NCI-H1417 (cell line): ENCODE measurements at places on chromosomes 13 and 19.

- no peak for DNase-seq
Measured at GRCh38 chr19:50972795-50973376, 3.5 kb upstream of the KLK6 start.

- no peak for DNase-seq
Measured at GRCh38 chr19:29503785-29504184, 22.0 kb upstream of the VSTM2B start.

- DNase-seq, result no peak
Measured at GRCh38 chr13:83265279-83265678, 617.0 kb downstream of the SLITRK1 start.

DNA sequence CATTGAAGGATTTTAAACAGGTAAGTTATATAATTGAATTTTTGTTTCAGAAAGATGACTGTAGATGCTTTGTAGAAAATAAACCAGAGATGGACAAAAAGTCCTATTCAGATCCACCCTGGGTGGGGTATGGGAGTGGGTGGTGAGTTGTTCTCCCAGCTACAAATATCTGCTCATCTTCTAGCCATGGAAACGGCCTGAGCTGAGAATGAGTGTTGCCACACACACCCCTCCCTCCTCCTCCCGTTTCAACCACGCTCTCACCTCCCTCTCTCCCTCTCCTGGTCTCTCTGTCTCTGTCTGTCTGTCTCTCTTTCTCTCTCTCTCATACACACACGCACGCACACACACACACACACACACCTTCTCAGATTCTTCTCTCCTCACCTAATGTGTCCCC, 26.4 kb downstream of the SERTM1 start:
- DNase-seq, result no peak

- DNase-seq, result no peak
Measured at GRCh38 chr13:110676595-110677587, 29.0 kb downstream of the CARS2 start.

GRCh38 chr13:19573120-19573716, 11.9 kb upstream of the TPTE2 start:
- DNase-seq, result no peak

- no peak for DNase-seq
Measured at GRCh38 chr13:110197026-110197425, 109.9 kb downstream of the COL4A1 start.

GRCh38 chr19:46482631-46483030, 11.3 kb upstream of the PNMA8A start:
- DNase-seq, result no peak

GRCh38 chr19:13938301-13939064, at the start of gene PODNL1:
PODNL1 (minus strand) TSS chr19:13938417; CDS start chr19:13938181, 236 bp downstream.
- no peak for DNase-seq

- no peak for DNase-seq
Measured at GRCh38 chr13:99805361-99805760, 166.2 kb downstream of the ZIC5 start.

DNA sequence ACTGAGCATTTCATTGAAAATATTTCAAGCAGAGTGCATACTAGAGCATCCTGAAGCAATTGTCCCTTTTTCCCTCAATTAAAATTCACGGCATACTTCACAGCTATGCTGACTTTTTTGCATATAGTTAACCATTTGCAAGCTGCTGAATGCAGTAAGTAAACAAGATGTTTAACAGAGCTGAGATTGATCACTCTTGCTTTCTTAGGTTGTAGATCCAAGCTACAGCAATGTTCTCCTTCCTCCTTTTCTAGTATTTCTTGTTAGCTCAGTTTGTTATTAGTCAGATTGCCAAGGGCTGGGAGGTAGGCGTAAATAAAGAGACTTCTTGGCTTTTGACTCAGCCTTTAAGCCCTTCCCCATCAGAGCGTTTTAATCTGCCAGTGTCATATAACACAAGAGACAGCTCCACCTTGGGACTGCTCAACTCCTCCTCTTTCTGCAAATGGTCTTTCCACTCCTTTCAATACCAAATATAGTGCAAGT, at the start of gene SLITRK6:
TSS of gene SLITRK6 (minus strand) at position 323 of the 486 bp plus-strand sequence. CDS start 2,911 bp downstream, outside the sequence.
- peak; percentile 74 for DNase-seq

DNA sequence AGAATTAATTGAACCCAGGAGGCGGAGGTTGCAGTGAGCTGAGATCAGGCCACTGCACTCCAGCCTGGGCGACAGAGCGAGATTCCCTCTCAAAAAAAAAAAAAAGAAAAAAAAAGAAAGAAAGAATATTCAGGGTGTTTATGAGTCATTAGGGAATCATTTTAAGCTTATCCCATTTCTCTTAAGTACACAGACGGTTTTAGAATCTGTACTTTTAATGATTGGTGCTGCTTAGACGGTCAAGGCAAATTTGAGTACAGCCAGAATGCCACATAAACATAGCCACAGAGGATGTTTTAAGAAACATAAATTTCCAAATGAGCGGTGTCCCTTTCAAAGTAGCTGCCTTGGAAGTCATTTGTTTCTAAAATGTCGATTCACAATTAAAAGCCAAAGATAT, 2.6 kb downstream of the SPRYD7 start:
- DNase-seq, result no peak

DNA sequence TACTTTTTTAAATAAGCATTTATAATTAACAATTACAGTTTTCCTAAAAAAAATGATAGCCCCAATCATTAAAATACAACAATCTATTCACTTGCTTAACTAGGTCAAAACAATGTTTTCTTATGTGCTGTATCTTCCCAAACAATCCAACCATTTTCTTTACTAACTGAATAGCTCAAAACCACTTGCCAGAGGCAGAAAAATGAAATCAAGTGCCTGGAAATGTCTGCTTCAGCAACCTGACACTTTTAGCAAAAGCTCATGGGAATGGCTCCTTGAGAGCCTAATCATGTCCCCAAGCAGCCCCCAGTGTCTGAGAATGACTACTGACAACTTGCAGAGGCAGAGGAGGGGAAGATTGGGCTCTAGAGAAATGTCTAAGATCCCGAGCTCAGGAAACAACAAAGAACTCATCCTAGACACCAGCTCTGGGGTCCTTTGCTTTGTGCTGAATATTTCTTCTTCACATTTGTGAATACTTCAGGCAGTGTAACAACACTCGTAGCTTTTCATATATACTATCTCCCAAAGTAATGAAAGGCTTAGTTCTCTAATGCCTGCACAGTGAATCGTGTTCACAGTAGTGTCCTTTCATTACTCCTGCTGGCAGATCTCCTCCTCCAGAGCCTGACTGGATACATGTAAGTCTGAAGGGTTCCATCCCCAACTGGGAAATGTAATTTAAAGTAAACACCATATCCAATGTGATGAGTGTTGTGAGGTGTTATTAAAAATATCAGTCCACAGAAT, 280.0 kb downstream of the LHFPL6 start:
- DNase-seq, result peak; percentile 8

DNA sequence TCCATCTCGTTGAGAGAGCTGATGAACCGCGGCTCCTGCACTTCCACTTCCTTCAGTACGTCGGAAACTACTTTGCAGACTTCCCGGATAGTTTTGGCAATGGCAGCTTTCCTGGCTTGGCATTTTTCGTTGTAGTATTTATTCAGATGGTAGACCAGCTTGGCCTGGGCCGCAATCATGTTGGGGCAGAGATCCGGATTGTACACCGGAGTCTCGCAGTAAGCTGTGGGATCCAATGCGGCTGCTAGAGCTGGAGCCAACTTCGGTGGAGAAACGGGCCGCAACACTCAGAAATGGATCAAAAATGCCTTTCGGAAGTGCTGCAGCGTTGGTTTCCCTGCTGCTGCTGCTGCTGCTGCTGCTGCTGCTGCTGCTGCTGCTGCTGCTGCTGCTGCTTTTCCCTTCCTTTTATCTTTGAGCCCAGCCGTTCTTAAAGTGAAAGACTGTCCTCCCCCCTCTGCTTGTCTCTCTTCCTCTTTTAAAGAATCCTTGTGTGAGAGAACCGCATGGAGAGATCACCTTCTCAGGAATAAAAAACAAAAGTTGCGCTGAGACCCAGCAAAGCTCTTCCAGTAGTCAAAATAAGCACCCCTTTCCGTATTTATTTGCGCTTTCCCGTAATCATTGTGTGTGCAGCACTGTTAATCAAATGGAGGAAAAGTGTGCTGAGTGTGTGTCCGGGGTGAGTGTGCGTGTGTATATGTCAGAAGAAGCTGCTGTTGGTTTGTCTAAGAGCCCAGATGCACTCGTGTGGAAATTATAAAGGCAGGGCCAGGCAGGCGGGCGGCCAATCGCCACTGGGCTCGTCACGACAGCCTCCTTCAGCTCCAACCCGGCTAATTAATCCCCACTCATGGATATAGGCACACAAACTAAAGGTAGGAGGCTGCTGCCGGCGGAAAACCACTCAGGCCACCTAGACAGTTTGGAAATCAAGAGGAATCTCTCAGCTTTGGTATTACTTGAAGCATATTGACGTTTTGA, at the start of gene MAB21L1:
TSS of gene MAB21L1 (minus strand) at position 730 of the 984 bp plus-strand sequence. CDS start at position 179, 551 bp downstream.
- peak; percentile 75 for DNase-seq

DNA sequence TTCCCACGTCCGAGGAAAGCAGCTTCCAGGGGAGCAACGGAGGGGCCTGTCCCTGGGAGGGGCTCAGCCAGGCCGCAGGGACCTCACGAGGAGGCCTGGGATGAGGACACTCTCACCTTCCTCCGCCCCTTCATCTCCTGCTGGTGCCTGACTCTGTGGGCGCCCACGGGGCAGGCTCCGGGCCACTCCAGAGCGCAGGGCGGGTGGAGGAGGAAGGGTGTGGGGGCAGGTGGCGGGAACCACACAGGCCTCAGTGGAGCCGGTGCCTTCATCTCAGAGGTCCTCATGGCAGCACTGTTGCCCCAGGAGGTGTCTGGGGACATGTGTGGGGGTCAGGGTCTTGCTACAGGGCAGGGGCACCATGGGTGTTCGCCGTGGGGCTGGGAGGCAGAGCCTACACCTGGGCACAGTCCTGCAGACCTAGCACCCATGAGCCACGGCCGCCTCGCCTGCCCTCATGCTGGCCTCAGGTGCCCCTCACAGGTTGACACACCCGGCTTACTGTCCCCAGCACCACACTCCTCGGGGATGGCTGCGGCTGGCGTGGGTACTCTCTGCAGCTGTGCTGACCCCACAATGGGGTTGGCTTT, 10.1 kb upstream of the TMEM255B start:
- no peak for DNase-seq

GRCh38 chr19:4986471-4986891, 17.6 kb downstream of the KDM4B start:
- DNase-seq, result peak; percentile 76

GRCh38 chr13:24152292-24153214, 8.0 kb upstream of the SPATA13 start:
- no peak for DNase-seq

DNA sequence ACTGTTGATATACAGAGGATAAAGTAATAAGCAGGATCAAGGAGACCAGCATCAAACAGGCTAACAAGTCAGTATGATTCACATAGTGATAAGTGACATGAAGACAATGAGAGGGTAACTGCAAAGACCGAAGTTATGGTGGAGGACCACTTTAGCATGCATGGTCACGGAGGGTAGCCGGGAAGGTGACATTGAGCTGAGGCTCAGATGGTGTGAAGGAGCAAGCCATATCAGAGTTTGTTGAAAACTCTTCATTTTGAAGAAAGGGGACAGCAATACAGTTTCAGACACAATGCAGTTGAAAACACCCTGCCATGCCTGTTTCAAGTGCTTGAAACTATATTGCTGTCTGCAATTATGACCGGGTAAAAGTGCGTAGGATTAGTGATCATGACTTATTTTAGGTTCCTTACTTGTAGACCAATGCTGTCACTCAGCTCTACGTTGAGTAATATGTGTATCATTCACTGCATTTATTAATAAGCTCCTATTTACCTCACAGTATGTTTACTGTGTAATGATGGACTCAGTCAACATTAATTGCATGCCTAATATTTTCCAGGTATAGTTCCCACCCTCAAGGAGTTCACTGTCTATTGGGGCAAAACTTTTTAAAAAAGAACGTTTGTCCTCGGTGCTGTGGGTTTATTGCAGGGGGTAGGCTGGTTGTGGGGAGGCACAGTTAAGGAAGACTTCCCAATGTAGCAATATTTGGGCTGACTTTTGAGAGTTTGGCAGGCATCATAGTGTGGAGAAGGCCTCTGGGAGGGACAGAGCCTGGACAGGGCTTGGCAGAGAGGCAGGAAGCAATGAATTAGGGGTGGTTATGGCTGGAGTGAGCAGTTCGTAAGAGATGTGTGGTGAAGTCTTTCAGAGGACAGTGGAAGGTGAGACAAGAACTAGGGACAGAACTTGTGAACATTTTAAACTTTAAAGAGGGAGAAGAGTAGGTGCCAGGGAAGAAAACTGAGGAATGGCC, 3.2 kb downstream of the UBAC2 start:
- DNase-seq, result no peak

GRCh38 chr19:15123031-15123890, 16.1 kb downstream of the SYDE1 start:
- no peak for DNase-seq

DNA sequence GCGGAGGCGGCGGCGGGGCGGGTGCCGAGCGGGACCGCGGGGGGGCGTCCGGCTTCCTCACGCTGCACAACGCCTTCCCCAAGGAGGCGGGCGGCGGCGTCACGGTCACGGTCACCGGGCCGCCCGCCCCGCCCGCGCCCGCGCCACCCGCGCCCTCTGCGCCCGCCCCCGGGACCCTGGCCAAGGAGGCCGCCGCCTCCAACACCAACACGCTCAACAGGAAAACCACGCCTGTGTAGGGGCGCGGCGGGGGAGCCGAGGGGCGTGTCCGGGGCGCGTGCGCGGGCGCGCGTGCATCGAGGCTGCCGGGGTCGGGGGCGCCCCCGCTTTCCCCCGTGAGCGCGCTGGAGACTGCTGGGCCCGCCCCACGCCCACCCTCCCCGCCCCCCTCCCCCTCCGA, 8.8 kb upstream of the CACNG6 start:
- no peak for DNase-seq

GRCh38 chr13:81846771-81847170, 1505.8 kb upstream of the SPRY2 start:
- no peak for DNase-seq

- DNase-seq, result peak; percentile 47
Measured at GRCh38 chr13:57925250-57925649, 293.7 kb downstream of the PCDH17 start.

- DNase-seq, result no peak
Measured at GRCh38 chr19:38274739-38275138, 10.4 kb downstream of the SPINT2 start.

DNA sequence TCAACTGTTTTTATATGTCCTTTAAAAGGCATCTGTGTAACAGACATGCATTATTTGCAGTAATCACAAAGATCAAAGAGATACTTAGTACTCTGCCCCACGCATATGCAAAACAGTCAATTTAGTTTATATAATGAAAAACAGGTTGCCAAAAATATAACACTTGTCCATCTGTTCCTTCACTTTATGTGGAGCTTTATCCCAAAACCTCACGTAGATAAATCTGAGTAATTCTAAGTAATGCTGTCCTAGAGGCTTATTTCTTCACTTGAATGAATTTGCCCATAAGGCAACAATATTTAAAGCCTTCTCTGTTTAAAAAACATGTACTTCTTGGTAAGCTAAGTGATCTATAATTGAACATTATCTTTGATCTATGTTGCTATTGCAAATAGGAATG, 20.3 kb upstream of the SLITRK6 start:
- no peak for DNase-seq

DNA sequence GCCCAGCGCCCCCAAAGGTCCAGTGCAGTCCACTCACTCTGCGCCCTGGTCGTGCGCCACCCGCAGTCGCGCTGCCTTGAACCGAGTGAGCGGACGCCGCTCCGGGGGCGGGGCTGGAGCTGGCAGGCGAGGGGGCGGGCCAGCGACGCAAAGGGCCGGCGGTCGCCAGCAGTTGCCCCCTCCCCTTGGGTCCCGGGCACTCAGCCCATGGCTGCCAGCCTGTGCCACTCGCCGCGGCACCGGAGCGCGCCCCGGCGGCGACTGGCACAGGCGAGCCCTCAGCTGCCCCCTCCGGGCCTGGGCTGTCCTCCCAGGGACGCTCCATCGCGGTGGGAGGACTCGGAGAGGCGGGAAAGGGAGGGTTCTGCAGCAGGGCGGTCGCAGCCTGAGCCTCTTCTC, at the start of gene S1PR5:
TSS of gene S1PR5 (minus strand) at position 87 of the 399 bp plus-strand sequence. CDS start 2,436 bp downstream, outside the sequence.
- DNase-seq, result peak; percentile 50

GRCh38 chr19:45663800-45664199, 4.2 kb upstream of the GIPR start:
- no peak for DNase-seq
